Brain microvascular endothelial cell (primary cell): ENCODE measurements at places on chromosomes 3 and 15.

- peak; percentile 95 for DNase-seq
Measured at GRCh38 chr3:194572143-194572789, 61.0 kb downstream of the TMEM44 start.

DNA sequence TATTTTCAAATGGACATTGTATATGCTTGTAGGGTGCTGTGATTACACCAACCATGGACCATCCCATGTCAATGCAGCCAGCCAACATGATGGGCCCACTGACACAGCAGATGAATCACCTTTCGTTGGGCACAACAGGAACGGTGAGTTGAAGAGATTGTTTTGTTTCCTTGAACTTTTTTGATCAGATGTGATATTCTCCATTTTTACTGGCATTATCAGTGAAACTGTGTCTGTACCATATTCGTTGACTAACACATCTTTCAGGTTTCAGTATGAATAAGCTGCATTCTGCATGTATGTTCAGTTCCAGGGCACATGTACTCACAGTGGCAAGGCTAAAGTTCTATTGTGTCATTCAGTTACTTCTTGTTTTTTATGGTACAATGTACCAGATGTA lies 655.2 kb downstream of the RBMS3 start:
- DNase-seq: no peak

- peak; percentile 7 for DNase-seq
Measured at GRCh38 chr3:147680837-147681483, 271.8 kb downstream of the ZIC1 start.

GRCh38 chr3:71062952-71063772 lies 520.4 kb downstream of the FOXP1 start:
- DNase-seq: peak; percentile 28

GRCh38 chr15:66115568-66116206 lies 137.9 kb downstream of the MEGF11 start:
- DNase-seq: no peak

GRCh38 chr3:105899516-105899915 lies 30.7 kb upstream of the CBLB start:
- DNase-seq: no peak

GRCh38 chr3:69819282-69819681 lies 80.0 kb downstream of the MITF start:
- no peak for DNase-seq

DNA sequence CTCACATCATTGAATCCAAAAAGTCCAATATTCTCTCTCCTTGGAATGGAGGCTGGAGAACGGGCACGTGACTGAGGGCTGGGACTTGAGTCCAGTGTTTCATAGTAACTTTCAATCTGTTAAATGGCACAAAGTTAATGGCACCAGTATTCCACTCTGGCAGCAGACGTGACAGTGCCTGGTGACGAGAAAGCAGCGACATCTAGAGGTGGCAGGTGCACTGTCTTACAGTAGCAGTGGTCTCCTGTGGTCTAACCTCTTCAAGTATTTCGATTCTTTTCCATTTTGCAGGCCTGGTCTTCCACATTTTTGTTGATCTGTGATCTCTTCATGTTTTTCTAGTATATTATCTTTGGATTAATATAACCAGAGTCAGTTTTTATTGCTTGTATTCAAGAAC lies 107.1 kb downstream of the OXSM start:
- DNase-seq: peak; percentile 9

GRCh38 chr15:50876989-50877360 lies 31.5 kb upstream of the AP4E1 start:
- DNase-seq: peak; percentile 87
